T-cell (primary cell): ENCODE measurements at places on chromosomes 6 and 20.

- DNase-seq = no peak
These were observed 101.1 kb downstream of the PSMB1 start for GRCh38 chr6:170451762-170452651.

- no peak for DNase-seq
These were observed 105.6 kb upstream of the RNF24 start for GRCh38 chr20:4120921-4121321.

DNA sequence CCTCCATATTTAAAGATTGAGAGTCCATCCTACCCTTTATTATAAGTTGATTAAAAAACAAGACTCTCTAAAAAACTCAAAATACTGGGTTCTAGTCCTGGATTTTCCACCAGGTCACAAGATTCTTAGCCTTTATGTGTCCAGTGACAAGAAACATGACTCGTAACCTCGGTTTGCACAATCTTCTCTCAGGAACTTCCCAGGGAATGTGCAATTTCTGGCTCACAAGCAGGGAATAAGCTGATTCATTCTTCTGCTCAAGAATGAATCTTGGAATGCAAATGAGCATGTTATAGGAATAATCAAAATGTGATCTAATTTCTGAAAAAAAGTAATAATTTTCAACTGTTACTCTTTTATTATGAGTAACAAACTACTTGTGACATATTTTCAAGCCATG is 45.1 kb downstream of the OGFRL1 start:
- DNase-seq = no peak

DNA sequence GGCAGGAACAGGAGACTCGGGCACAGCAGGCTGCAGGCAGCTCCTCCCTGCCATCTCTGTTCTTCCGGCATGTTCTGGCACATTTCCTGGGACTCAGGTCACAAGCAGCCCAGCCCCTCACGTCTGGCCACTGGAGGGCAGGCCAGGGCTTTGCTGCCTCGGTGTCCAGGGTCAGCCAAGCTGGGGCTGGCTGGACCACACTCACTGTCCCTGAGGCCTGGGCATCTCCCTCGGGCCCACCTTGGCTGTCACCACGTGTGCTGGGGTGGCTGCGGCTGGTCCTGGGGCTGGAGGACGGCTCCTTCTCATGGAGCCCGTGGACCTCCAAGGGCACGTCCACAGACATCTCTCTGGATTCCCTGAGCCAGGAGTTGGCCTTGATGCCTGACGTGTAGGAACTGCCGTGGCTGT is 18.5 kb downstream of the FRMD1 start:
- DNase-seq = no peak

DNA sequence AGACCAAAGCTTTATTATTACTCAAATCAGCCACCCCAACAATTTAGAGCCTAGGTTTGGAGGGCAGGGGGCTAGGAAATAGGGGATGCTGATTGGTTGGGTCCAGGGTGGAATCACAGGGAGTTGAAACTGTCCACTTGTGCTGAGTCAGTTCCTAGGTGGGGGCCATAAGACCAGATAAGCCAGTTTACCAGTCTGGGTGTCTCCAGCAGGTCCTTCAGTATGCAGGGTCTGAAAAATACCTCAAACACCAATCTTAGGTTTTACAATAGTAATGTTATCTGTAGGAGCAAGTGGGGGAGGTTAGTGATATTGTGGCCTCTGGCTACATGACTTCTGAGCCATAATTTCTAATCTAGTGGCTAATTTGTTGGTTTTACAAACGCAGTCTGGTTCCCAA is 63.2 kb downstream of the UBR2 start:
- no peak for DNase-seq

- DNase-seq = no peak
These were observed 94.7 kb downstream of the PDE10A start for GRCh38 chr6:165568326-165568725.

GRCh38 chr20:32635764-32636163 is 38.0 kb downstream of the C20orf203 start:
- DNase-seq = no peak

DNA sequence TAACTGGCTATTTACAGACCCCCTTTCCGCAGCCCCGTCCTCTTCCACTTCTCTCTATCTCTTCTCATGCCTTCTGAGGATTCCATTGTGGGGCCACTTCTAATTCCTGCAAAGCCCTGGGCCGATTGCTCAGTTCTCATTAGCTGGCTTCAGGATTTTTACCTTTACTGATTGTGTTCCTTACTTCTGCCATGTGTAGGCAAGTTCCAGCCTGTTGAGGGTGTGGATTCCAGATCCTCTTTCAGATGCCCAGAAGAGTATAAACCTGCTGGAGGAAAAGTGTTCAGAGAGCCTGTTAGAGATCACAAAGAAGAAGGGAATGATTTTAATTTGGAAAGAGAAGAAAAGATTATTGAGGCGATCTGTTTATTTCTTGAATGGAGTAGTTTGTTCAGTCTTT is 5.4 kb downstream of the DSE start:
- no peak for DNase-seq

GRCh38 chr6:156437121-156437879 is 339.9 kb upstream of the ARID1B start:
- DNase-seq = no peak

GRCh38 chr6:52409499-52409898 is 10.6 kb upstream of the EFHC1 start:
- DNase-seq = no peak

DNA sequence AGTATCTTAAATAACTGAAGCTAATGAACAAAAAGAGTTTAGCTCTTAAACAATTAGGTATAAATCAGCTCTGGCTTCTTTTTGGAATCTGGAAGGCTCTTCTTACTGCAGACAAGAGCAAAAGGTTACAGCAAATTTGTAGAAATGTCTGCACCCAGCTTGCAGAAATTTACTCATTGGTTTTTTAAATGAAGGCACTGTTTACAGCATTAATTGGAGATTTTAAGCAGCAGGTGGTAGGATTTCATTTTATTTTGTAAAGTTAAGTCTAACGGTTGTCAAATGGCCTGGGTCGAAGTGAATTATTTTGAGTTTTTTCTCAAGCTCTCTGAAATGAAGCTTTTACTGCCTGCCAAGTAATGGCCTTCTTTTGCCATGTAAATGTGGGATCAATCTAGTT is 102.1 kb downstream of the NRSN1 start:
- no peak for DNase-seq

- DNase-seq = no peak
These were observed 24.5 kb downstream of the GABRR2 start for GRCh38 chr6:89290401-89291155.

GRCh38 chr6:130393306-130393705 is 27.5 kb downstream of the TMEM200A start:
- DNase-seq = no peak

DNA sequence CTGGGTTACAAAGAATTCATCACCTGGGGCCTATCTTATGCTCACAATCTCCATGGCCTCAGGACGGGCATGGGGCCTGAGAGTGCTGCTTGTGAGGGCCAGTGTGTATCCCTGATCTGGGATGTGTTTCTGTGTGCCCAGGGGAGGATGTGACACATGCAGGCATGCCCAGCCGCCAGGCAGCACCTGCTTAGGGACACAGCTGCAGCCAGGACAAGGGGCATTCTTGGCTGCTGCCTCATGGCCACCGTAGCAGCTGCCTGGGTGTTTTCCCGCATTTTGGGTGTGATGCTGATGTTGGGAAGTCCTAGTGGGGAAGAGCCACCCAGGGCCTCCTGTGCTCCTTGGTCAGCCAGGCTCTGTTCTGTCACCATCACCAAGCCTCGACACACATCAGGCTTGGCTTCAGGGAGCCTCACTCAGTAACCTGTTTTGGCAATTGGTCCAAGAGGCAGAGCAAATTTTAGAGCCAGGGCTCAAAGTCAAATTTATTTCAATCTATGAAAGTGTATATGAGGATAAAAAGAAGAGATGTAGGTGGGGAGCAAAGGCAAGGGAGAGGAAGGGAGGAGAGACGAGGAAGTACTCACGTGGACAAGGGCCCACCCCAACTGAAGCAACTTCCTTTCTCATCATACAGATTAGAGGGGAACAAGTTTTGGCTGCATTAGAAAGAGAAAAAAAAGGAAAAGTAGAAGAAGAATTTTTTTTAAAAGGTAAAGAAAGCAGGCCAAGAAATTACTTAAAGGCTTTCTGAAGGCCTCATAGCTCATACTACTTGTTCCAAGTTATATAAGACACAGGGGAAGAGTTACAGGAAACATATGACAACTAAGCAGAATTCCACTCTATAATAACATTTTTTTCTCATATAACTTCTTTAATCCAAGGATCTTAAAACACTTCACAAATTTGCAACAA is 269.9 kb upstream of the SUPT3H start:
- DNase-seq = no peak

DNA sequence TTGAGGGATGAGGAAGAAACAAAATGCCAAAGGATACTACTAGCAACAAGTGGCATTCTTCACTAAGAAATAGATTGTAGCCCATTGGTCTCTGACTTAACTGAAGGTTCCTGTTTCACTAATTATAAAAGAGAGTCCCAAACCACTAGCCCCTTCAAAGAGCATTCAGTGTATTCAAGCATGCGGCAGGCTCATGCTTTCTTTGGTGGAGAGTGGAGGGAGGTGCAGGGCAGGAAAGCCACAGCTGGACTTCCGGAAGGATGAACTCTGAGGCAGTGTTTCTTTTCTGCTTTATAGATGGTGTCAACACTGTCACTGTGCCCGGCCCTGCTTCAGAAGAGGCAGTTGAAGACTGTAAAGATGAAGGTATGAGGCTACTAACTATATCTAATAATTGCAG is 636.1 kb downstream of the KIF16B start:
- DNase-seq = no peak

DNA sequence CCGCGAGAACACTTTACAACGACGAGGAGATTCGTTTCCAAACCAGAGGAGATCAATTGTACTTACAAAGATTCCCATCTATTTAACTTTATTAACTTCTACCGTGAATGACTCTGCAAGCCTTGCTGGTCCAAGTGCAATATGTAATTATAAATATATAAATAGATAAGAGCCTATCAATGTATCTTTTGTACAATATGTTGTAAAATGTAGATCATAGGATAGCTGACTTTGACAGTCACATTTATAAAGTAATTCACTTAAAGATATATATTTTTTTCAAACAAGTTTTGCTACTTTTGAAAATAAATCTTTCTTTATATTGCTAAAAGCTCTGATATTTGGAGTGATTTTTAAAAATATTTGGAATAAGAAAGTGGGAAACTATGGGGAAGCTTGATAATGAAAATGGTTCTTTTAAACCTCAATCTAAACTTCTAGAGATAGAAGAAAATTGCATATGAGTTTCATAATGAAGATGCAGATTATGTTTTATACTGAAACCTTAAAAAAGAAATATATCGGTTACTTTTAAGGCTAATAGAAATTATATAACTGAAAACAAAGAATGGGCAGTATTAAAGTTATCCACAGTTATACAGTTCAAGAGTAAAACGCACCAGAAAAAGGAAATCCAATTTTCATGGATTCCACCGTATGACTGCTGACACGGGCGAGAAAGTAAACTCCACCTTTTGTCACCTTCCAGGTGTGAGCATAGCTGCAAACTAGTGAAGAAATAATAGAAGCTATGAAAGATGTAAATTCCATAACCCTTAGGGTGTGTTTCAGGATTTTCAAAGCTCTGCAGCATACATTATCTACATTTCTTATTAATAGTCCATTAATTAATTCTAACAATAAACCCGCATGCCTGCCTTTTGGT is 3.3 kb downstream of the TCF21 start:
- DNase-seq = no peak

DNA sequence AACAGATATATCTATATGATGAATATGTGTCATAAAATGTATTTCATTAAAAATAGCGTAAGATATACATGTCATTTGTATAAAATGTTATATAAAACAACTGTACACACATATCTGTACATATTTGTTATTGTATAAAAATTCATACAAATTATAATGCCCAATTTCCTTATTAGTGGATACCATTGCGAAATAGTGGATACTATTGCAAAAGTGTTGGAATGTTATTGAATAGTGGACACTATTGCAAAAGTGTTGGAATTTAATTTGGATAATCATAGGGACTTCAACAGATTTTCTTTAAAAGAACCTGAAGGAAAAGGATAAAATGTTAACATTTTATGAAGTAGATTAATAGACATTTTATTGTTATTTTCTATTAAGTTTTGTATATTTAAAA is 487.4 kb downstream of the HAO1 start:
- no peak for DNase-seq

DNA sequence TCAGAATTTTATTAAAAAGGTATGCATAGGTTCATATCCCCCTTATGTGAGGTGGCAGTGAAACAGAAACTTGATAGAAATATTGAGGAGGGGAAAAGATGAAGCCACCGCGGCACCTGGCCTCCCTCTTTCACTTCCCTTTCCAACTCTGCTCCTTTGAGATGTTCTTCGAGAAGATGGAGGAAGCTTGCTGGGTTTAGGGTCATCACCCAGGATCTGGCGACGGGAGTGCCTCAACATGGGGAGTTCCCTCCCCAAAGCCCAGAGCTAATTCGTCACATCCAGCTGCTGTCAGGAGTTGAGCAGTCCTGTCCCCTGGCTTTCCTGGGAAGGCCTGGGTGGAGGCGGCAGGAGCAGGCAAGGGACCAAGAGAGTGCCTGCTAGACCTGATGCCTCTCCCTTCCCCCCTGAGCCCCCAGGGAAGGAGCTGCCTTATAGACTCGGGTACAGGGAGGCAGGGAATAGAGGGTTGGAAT is 29.1 kb downstream of the RREB1 start:
- DNase-seq = no peak

DNA sequence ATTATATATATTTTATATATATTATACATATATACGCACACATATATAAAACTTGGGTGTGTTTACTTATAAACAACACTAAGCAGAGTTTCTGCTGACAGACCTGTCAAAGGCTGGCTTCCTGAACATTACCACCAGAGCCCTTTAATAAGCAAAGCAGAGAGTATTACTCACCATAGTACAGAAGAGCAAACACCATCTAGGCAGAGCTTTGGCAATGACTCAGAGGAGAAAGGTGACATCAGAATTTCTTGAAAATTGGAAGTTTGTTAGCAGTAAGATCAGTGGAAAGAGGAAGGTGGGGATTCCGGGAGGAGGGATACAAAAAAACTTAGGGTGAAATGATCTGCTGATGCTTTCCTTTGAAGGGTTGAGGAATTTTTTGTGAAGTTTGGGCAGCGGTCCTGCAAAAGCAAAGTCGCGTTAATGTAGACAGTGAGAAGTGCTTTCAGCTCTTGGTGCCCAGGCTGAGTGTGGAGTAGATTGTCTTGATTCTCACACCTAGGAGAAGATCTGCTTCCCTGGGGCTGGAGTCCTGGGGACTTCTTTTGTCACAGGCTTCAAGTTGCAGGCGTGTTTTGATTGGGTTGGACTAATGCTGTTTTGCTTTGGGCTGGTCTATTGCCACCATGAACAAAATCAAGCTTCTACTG is 109.6 kb upstream of the BACH2 start:
- no peak for DNase-seq

DNA sequence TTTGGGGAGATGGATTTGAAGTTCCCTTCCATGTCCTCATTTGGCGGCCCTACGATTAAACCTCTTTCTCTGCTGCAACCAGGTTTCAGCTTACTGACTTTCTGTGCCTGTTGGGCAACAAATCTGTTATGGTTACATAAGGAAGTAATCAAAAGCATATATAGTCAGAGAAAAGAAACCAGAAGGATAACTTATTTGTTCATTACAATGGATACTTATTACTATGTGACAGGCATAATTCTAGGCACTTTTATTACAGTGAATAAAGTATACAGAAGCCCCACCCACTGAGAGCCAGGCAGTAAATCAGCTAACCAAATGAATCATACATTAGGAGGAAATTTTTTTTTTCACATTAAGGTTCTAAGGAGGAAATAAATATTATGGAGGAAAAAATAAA is 9.6 kb upstream of the TRIM31 start:
- no peak for DNase-seq

- no peak for DNase-seq
These were observed 8.6 kb upstream of the YTHDF1 start for GRCh38 chr20:63224412-63225081.

GRCh38 chr6:70838907-70839285 is 118.0 kb downstream of the B3GAT2 start:
- DNase-seq = no peak
